ENCODE measurements at places on chromosomes 5 and 9.

DNA sequence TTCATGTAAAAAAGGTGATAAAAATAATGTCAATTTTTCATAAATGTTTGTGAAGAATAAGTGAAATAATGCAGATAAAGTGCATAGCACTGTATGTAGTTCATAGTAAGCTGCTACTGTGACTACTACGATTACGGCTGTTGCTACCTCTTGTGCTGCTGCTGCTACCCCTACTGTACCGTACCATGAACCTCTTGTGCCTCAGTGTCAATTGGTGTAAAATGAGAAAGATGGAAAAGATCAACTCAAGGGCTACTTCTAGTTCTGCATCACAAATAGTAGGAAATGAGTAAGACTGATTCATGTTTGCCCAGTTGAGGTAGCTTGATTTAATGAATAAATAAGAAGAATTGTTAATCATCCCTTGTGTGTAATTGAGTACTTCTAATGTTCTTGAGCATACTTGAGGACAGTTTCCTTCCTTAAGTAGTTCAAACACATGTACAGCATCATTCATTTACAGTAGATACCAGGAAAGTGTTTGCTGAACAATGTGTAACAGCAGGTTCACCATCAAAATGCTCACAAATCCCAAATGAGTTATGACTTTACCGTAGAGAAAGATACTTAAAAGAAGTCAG lies 200.0 kb upstream of the ATP10B start:
- no peak for DNase-seq

GRCh38 chr5:168668078-168668477 lies 88.9 kb upstream of the PANK3 start:
- DNase-seq = no peak

GRCh38 chr9:107404161-107404560 lies 85.4 kb downstream of the KLF4 start:
- DNase-seq = no peak

- DNase-seq = no peak
Measured at GRCh38 chr5:62341783-62342475, 35.9 kb downstream of the KIF2A start.

GRCh38 chr5:108749128-108749861 lies 1.6 kb downstream of the FER start:
- DNase-seq = no peak
